ENCODE measurements at places on chromosomes 16 and 17. TPM values are rescaled to one million over a fixed set of nuclear protein-coding genes. Genes with fewer than 3 reads are reported as not detected.

The SLC16A3 gene
- total RNA-seq: 22.6 TPM

The CANT1 gene
- total RNA-seq: 26.1 TPM

The ETV4 gene
- not detected for total RNA-seq

The TBC1D3B gene
- 1.9 TPM for total RNA-seq

- DNase-seq: no peak
These were observed 371.5 kb downstream of the SEC14L1 start for GRCh38 chr17:77512062-77512946.

DNA sequence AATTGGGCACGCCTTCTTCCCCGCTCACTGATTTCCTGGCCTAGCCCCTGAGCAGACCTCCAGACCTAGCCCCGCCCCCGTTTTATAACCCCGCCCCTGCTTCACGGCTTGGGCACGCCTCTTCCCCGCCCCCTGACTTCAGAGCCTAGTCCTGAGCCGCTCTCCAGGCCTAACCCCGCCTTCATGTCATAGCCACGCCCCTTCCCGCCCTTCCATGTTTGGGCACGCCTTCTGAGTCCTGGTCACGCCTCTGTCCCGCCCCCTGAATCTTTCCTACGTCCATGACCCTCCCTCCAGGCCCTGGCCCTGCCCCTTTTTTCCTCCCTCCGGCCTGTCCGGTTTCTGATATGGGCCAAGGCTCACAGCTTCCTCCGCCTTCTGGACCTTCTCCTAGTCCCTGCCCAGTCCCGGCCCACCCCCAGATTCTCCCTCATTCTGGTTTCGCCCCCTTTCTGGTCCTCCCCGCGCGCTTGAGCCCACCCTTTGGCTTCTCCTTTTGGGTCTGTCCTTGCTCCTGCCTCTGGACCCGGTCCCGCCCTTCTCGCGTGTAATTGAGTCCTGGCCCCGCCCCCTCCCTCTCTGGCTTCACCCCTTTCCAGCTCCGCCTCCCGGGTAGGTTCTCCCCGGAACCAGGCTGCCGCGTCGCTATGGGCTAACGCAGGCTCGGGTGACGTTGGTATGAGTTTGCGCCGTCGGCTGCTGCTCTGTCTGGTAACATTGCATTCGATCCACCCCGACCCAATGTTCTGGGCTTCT is 15.1 kb upstream of the EEF2K start:
- DNase-seq: peak; percentile 100

DNA sequence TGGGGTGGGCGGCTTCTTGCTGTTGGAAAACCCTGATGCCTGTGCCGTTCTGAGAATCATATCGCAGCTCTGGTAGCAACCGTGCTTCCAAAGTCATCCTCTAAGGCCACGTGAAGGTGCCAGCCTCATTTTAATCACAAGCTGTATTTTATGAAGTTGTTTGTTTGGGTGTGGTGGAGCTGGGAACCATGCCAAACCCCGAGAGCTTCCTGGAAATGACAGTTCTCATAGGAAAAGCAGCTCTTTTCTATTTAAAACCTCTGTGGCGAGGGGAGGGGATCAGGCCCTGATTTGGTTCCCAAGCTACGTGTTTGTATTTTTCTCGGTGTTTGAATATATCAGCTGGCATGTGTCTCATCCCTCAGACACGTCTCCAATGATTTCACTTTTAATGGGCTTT is 21.7 kb downstream of the KNOP1 start:
- DNase-seq: peak; percentile 74

GRCh38 chr16:8774208-8774607 is 23.2 kb downstream of the TMEM186 start:
- DNase-seq: no peak

GRCh38 chr16:57634171-57634570 is 5.7 kb downstream of the ADGRG1 start:
- DNase-seq: no peak

All from breast epithelium (tissue), 4 donors.